ENCODE measurements at places on chromosomes 11 and 22. TPM values are rescaled to one million over a fixed set of nuclear protein-coding genes. Genes with fewer than 3 reads are reported as not detected.

DNA sequence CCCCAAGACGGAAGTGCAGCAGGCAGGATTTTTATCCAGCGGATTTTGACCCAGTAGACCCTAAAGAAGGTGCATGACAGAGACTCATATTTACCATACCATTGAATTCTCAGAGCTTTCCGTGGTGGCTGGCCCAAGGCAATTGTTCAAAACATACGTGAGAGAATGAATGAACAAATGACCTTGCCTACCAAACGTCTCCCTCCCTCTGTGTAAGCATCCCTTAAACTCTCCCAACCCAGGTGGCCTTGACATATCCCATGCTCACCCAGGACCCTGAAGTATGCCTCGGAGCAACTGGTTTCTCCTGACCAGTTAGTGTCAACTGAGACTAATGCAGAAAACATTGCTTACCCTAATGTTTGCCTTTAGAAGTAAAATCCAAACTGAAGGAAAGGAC is 154.9 kb downstream of the TEAD1 start:
- no peak for DNase-seq

- DNase-seq, result no peak
Measured at GRCh38 chr11:102985850-102986249, 30.3 kb upstream of the MMP13 start.

DNA sequence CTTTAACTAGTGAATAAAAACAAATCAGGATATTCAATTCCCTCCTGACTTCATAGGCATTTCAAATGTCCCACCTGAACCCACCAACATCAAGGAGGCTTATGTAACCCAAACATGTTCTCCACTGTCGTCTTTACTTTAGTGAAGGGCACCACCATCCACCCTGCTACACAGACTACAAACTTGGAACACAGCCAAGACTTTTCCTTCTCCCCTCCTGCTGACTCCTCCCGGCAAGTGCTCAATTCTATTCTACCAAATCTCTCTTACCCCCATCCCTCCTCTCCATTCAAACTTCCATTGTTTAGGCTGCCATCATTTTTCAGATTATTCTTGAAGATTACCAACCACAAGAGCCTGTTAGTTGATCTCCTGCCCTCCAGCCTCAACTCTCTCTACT is 24.3 kb downstream of the SAAL1 start:
- DNase-seq, result no peak

GRCh38 chr22:44540756-44541670 is 43.0 kb upstream of the RTL6 start:
- no peak for DNase-seq

- DNase-seq, result no peak
Measured at GRCh38 chr11:92861634-92862033, 107.8 kb upstream of the MTNR1B start.

DNA sequence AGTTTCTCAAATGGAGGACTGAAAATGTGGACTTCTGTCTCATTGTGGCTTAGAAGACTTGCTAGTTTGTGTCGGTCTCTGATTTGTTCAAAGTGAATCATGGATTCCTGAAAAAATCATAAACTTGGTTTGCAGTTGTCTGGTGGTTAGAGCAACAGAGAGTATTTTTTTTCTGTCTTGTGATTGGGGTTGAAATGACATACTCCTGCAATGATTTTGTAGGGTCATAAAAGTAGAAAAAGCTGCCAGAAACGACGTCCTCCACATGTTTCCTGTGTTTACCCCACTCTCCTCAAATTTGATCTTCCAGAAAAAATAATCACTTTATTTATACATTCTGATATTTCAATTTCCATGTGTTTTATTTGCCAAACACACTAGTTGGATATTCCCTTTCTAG is 219.2 kb upstream of the PGR start:
- no peak for DNase-seq

- DNase-seq, result no peak
Measured at GRCh38 chr11:92285776-92286175, 61.2 kb downstream of the FAT3 start.

DNA sequence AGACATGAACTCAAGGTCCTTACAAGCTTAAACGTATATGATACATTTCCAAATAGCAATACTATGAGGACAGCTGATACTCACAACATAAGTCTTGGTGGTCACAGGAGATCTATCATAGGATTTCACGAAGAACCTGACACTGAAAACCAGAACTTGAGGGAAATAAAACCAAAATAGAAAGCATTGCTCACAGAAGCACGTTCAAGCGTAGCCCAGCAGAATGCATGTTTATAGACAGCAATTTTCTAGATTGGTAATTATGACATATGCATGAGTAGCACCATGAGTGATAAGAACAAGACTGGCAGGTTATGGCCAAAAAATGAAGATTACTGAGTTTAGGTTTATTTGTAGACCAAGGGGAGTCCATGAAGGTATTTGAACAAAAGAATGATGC is 243.5 kb downstream of the ETS1 start:
- no peak for DNase-seq

DNA sequence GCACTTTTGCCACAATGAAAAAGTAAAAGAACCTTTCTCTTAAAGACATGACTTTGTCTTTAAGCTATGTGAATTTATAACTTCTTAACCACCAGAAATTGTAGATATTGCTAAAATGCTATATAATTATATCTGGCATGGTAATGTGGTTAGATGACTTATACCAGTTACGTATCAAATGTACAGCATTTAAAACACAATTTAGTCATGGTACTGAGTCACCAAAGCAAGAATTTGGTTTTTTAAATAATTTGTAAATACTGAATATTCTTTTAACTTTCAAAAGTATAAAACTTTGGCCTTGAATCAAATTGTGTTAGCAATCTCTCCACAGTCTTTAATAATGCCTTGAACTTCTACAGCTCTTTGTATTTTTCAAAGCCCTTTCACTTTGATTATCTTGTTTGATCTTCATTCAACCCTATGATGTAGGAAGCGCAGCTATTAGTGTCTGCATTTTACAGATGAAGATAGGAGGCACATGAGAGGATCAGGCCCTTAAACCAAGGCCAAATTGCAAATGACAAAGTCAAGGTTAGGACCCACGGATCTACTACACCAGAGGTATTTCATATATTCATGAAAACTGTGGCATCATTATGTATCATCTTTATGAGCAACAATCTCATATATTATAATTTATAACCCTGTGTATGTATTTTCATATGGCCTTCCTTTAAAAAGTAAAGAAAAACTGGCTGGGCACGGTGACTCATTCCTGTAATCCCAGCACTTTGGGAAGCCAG is 4.4 kb upstream of the SYTL2 start:
- DNase-seq, result no peak

DNA sequence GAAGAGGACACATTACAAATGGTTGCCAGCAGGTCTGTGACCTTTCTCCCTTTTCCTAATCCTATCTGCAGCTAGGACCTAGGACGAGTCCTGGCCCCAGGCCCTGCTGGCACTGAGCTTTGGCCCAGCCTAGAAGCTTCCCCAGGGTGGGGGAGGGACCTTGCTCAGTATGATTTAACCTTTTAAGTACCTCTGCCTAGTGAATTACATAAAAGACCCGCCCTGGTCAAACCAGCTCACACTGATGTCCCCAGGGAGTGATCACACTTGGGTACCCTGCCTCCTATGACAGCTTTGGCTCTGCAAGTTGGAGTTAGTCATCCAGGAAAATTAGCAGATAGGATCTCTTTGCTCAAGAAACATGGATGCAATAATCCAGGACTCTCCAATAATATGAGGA is 21.9 kb downstream of the ASCC2 start:
- DNase-seq, result no peak

- no peak for DNase-seq
Measured at GRCh38 chr22:28656181-28656580, 23.5 kb downstream of the TTC28 start.

- no peak for DNase-seq
Measured at GRCh38 chr22:30433773-30434172, 8.2 kb downstream of the MTFP1 start.

DNA sequence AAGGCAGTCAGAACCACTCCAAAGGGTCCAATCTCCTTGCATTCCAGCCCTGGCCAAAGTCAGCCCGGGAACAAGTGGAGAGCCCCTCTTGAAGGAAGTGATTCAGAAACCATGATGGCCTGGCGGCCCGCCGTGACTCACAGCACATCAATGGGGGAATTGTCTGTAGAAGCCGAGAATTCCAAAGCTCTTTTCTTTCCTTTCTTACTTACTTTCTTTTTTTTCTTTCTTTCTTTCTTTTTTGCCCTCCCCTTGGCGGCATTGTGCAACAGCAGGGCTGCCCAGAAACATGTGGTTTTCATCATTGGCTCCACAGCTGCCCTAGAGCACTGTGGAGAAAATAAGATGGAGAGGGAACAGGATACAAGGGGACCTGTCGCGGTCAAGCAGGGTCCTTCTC is 140.2 kb upstream of the TIMP3 start:
- DNase-seq, result no peak

DNA sequence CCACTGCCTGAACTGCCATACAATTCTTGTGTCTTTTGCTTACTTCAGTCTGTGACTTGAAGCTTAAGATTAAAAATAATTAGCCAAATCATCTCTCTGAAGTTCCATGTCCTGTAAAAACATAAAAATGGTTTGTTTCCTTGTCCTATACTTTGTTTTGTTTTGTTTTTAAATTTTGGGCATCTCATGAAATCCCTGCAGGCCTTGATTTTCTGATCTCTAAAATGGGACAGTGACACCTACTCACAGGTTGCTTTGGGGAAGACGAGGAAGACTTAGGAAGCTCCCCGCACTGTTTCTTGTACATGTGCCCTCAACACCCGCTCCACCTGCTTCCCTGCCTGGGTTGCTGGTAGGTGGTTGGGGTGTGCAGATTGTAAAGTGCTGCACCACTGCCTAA is 38.9 kb downstream of the TSPAN18 start:
- DNase-seq, result no peak

GRCh38 chr11:120186774-120187591 is 23.8 kb upstream of the OAF start:
- DNase-seq, result no peak

DNA sequence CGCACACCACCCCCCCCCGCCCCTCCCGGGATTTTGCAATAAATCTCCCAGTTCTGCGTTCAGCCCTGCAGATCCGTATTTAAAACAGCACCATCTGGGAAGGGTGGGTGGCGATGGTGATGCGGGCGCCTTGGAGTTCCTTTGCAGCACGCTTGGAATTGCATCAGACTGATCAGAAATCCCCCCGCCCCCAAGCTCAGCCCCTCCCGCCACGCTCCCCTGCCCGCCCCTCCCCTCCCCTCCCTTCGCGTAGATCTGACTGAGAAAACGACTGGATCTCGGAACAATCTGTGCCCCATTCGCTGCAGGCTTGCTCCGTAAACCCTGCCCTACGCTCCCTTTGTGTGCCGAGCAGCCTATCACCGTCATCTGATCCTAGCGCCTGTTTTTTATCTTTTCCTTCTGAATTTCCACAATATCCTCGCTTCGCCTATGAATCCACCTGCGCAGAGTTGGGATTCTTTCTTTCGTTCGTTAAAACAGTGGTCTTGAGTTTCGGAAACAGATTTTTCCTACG is 18.1 kb upstream of the BDNF start:
- no peak for DNase-seq

DNA sequence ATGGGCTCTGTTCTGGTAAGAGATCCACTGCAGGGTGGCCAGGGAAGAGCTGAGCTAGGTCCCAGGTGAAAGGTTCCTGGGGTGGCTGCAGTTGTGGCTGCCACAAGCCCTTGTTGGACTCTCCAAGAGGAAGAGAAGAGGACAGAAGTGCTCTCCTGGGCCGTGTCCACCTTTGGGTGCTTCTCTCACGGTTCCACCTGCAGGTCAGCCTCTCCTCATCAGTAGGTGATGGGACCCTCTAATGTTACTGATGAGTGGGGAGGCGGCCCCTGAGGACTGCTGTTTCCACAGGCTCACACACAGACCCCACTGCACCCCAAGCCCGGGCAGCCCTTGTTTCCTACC is 804.9 kb downstream of the BRD1 start:
- DNase-seq, result no peak

GRCh38 chr11:16815047-16815767 is 76.8 kb downstream of the C11orf58 start:
- DNase-seq, result no peak

The VWCE gene
- 0.67 TPM for polyA plus RNA-seq

The RBMXL2 gene
- polyA plus RNA-seq, result not detected

The FAM83F gene
- polyA plus RNA-seq, result 2.1 TPM

The GGTLC3 gene
- not detected for polyA plus RNA-seq

The CBX6 gene
- 82.0 TPM for polyA plus RNA-seq

The GAS2L1 gene
- 33.7 TPM for polyA plus RNA-seq

The IL10RA gene
- polyA plus RNA-seq, result 10.8 TPM

The GLYAT gene
- 0.05 TPM for polyA plus RNA-seq

The OR8D1 gene
- not detected for polyA plus RNA-seq
